Activated CD8-positive, alpha-beta memory T cell treated with anti-CD3 and anti-CD28 coated beads for 1 hour (primary cell): ENCODE measurements at places on chromosomes 5 and 9.

DNA sequence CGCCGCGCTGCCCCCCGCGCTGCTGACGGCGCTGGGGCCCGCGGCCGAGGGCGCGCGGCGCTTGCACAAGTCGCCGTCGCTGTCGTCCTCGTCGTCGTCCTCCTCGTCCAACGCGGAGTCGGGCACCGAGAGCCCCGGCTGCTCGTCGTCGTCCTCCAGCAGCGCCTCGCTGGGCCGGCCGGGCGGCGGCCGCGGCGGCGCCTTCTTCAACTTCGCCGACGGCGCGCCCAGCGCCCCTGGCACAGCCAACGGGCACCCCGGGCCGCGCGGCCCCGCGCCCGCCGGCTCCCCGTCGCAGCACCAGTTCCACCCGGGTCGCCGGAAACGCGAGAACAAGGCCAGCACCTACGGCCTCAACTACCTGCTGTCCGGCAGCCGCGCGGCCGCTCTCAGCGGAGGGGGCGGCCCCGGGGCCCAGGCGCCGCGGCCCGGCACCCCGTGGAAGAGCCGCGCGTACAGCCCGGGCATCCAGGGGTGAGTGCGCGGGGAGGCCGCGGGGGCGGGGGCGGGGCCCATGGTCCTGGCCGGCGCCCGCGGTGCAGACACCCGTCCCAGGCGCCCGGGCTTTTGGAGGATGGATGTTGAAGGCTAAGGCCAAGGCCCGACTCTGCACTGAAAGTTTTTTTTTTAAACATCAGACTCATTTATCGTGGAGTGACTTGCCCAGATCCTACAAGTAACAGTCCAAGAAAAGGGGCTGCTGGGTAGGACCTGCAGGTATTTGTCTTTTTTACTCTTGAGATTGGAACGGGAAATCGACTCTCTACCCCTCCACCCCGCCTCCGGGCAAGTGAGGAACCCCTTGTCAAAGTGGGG, 1.2 kb downstream of the TENT4A start:
- DNase-seq = no peak

DNA sequence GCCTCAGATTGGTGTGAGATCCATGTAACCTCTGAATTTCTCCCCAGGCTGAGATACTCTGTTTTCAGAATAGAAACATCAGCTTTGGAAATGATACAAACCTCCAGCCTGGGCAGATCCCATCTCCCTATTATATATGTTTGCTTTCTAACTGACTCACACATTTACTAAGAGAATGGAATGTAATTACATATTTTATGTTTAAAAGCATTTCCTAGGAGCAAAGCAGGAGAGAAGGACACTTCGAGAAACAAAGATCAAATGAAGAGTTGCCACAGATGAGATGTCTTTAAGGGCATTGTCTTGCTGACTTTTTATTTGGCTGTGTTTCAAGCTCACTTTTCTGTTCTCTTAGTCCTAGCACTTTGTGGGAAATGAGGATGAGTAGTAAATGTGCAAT, 96.3 kb downstream of the CDH18 start:
- DNase-seq = no peak

DNA sequence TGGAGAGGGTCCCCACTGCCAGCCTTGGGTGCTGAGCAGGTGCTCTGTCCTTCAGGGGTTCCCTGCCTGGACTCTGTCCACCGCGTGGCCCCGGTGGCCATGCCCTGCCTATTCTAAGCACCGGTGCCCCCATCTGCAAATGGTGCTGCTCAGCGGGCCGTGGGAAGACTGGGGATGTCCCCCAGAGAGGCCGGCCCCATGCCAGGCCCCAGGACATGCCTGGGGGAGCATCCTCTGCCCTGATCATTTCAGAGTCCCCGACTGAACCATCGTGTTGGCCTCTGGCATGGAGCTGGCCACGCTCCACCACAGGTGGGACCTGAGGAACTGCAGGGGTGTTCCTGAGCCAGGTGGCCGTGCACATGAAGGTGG, 64.7 kb downstream of the RXRA start:
- DNase-seq = no peak

- no peak for DNase-seq
Measured at GRCh38 chr5:130978475-130978874, 186.6 kb downstream of the HINT1 start.

DNA sequence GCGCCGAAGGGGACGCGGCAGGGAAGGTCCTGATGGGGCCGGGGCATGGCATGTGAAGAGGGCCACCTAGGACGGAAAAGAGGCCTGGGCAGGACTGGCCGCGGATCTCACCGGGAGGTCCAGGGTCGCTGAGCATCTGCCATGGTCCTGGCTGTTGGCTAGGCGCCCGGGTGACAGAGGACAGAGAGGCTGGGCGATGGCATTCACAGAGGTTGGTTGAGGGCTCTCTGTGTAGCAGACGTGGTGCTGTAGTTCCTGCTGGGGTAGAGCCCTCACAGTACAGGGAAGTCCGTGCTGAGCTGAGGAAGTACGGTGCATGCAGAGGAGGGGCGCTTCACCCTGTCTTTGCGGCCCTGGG, 427 bp downstream of the PCYOX1L start:
- DNase-seq = no peak

DNA sequence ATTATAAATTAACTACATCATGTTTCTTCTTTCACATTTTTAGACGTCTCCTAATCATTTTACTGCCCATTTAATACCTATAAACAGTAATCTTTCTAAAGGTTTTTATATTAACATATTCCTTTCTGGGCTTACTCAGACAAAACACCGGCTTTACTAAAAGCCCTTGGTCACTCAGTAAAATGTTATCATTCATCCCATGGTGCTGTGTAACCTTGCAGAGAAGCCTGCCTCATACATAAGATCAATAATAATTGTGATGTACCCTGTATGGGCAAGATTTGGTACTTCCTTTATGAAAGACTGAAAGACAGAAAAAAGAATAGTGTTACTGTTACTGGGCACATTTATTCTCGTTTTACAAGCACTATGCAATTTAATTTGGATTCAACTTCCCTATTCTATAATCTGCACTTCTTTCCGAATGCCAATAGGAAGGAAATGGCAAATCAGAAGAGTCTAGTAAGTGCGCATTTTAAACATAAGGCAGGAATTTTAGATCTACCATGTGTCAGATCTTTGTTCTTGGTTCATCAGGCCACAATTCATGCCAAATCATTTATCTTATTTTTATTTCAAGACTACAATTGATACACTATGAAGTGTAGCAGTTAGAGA, 522.2 kb downstream of the CSNK1G3 start:
- no peak for DNase-seq

DNA sequence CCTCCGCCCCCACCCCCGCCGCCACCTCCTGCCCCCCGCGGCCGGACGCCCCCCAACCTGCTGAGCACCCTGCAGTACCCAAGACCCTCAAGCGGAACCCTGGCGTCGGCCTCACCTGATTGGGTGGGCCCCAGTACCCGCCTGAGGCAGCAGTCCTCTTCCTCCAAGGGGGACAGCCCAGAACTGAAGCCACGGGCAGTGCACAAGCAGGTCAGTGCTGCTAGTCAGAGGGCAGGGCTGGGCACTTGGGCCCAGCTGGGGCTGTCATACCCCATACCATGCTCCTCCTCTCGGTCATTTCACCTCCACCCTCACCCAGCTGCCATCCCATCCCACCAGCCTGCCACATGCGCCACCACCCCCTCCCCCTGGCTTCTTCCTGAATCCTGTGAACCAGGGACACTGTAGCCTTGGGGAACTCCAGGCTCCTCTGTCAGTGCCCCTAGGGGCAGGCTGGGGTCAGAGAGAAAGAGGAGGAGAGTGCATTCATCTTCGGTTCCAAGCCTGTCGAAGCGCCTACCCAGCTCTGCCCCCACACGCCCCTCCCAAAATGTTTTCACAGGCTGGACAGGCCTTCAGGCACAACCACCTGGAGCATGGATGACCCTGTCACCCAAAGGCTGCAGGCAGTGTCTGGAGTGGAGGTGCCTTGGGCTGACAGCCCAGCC, 122.0 kb downstream of the DAB2IP start:
- DNase-seq = no peak

- DNase-seq = no peak
Measured at GRCh38 chr5:61263072-61263471, 69.0 kb upstream of the ZSWIM6 start.

- DNase-seq = no peak
Measured at GRCh38 chr5:101327816-101328215, 424.7 kb upstream of the ST8SIA4 start.

- no peak for DNase-seq
Measured at GRCh38 chr5:97854871-97855762, 672.1 kb upstream of the RIOK2 start.

DNA sequence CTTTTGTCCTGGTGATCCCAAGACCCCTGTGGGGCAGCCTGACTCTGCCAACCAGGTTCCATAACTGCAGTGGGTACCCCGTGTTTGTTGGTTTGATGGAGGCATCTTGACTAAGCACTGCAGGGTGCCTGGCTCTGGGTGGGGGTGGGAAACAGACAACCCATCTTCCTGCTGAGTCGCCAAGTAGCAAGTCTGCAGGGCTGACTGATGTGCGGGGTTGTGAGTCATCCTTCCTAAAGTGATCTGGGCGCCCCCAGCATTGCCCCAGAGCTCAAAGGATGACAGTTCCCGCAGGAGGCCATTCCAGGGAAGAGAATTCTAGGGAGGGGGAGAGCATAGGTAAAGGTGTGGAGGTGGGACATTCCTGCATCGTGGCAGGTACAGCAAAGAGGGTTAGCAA, 23.5 kb downstream of the DAB2IP start:
- no peak for DNase-seq
